ENCODE measurements at places on chromosomes 16 and 17.

DNA sequence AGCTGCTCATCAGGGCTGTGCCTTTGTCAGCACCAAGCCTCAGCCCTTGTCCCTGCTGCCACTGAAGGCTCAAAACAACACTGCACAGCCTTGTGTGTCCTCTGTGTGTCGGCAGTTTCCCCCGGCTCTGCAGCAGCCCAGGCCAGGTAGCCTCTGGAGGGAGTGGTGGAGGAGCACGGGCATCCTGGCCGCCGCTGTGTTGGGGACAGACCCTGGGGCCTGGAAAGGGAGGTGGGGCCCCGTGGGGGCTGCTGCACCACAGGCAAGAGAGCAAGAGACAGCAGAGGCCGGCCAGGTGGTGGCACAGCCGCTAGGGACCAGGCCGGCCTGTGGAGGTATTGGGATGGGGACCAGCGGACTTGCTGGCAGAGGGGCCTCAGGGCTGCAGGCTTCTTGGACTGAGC, 96.9 kb upstream of the ZNF750 start:
- no peak for DNase-seq

DNA sequence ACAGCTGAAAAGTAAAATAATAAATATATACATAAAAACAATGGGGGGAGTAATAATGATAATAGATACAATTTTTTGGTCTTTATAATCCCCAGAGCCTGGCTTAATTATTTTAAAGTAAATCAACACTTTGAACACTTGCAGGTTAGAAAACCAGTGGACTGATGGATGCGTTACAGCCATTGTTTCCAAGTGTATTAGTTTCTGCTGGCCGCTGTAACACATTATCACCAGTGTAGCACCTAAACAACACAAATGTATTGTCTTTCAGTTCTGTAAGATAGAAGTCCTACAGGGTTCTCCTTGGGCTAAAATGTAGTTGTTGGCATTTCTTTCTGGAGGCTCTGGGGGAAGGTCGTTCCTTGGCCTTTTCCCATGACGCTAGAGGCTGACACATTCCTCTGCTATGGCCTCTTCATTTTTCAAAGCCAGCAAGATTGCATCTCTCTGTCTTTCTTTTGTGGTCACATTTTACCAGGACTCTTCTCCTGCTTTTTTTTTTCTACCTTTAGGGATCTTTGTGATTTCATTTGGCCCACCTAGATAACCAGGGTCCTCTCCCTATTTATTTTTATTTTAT, 116.8 kb downstream of the WWOX start:
- DNase-seq = no peak

DNA sequence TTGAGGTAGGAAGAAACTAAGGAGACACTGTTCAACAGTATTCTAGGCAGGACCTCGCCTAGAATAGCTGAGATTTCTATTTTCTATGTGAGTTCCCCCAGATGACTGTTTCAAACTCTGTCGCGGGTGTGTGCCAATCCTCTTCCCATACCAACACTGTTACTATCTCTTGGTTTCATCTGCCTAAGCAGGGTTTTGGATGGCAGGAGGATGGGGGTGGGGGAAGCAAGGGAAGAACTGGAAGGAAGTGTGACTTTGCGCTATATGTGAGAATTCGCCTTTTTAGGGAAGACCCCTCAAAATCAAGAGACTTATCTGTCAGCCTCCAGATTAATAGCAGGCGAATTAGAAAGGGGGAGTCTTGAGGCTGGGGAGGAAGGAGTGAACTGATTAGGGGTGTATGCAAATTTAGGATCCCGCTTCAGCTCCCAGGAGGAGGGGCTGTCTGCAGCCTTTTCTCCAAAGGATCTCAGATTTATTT, 521 bp upstream of the G6PC3 start:
- DNase-seq = no peak

DNA sequence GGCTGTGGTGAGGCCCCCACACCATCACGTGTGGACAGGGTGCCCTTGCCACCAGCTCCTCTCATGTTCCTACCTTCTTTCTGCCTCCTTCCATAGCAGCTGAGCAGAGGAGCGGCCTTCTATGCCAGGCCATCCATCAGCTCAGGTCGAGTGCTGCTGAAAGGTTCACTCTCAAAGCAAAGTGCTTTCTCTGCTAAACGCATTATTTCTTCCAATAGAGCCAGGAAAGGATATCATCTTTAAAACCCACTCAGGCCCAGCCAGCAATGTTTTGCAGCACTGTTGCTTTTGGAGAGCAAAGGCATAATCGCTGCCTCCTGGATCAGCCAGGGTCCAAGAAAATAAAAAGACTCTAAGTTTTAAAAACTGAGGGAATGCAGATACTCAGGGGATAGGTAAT, 54.9 kb upstream of the GPRC5B start:
- DNase-seq = no peak

GRCh38 chr16:69834807-69835466, 72.8 kb downstream of the WWP2 start:
- DNase-seq = no peak

- DNase-seq = no peak
Measured at GRCh38 chr16:73054498-73054812, 6.5 kb upstream of the ZFHX3 start.

GRCh38 chr17:75617675-75618074, 15.6 kb upstream of the SMIM5 start:
- DNase-seq = no peak

GRCh38 chr17:19311016-19311415, 51.5 kb downstream of the B9D1 start:
- DNase-seq = no peak

DNA sequence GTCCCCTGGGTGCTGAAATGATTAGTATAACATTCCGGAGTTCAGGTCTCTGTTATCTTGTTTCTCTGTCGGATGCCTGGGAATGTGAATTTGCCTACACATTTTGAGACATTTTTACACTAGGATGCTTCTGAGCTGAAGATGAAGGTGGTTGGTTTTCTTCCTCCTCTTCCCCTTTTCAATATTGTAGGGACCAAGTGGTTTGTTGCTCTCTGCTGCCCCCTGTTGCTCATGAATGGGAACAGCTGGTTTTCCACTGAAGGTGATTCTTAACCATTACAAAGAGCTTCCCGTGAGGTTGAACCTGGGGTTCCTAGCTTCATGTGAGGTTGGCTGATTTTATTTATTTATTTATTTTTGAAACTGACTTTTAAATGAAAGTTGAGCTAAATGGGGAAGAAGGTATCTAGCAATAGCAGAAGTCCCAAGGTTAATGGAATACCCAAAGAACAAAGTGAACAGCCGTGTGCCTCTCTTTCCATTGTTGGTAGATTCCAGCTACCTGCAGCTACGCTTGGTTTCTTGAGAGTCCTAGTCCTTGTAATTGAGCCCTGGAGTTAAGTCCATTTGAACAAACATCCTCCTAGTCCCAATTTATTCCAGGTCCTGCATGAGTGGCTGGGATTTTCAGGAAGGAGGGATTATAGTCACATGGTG, 983.9 kb upstream of the EEF2KMT start:
- peak; percentile 17 for DNase-seq

- DNase-seq = no peak
Measured at GRCh38 chr17:53234138-53234537, 588.6 kb upstream of the KIF2B start.

GRCh38 chr17:77606865-77607210, 351.7 kb upstream of the TNRC6C start:
- DNase-seq = peak; percentile 35

DNA sequence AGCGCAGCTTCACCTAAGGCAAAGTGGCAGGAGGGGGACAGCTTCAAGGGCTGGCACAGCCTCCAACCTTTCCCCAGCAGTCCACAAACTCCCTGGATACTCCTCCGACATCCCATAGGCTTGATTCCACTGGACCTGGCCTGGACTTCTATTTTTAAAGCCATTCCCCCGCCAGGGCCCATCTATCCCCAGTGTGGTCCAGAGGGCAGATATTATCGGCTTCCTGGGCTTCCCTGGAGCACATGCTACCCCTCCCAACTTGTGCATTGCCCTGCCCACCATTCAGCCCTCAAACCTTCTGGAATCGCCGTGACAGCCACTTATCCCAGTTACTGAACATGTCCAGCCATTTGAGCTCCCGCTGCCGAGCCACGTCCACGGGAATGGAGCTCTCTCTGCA, 5.1 kb downstream of the TBC1D10B start:
- no peak for DNase-seq

- peak; percentile 87 for DNase-seq
Measured at GRCh38 chr16:4847774-4848587, 700 bp downstream of the UBN1 start.

DNA sequence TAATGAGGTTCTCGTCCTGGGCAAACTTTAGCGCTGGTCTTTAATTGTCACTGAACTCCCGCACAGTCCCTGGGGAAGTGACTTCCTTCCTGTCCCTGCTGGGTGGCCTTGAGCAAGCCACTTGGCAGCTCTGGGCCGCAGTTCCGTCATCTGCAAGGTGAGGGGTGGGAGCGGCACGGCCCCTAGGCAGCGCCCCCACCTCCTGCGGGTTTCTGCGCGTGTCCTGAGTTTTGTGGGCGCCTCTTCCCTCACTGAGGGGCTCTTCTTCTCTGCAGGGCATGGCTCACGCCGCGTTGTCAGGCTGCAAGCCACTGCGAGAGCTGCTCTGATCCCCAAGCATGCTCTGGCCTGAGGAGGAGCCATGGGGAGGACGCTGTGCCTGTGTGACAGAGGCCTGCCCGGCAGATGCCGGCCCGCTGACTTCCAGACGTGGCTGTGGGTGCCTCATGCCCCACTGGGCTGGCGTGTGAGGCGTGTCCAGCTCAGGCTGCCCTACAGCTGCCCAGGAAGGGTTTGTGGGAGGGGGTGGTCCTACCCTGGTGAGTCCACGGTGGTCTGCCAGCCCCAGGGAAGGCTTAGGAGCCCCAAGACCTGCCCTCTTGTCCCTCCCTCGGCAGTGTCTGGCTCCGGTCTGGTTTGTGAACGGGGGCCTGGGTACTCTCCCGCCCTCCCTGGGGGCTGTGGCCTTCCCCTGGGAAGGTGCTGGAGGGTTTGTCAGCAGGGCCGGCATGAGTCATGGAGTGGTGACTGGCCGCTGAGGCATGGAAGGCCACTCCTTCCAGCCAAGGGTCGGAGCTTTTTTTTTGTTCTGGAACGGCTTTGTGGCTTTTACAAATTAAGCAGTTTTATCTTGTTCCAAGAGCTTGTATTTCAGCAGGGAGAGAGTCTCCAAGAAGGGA, 182.0 kb downstream of the SEC14L1 start:
- no peak for DNase-seq
